Suppressor macrophage (primary cell): ENCODE measurements at places on chromosomes 2 and 18.

- no peak for DNase-seq
Observed at GRCh38 chr2:139480161-139480650, 700.0 kb upstream of the NXPH2 start.

GRCh38 chr2:28428486-28428885, 35.8 kb downstream of the FOSL2 start:
- no peak for DNase-seq

GRCh38 chr2:112185131-112185530, 46.9 kb downstream of the FBLN7 start:
- DNase-seq = no peak

DNA sequence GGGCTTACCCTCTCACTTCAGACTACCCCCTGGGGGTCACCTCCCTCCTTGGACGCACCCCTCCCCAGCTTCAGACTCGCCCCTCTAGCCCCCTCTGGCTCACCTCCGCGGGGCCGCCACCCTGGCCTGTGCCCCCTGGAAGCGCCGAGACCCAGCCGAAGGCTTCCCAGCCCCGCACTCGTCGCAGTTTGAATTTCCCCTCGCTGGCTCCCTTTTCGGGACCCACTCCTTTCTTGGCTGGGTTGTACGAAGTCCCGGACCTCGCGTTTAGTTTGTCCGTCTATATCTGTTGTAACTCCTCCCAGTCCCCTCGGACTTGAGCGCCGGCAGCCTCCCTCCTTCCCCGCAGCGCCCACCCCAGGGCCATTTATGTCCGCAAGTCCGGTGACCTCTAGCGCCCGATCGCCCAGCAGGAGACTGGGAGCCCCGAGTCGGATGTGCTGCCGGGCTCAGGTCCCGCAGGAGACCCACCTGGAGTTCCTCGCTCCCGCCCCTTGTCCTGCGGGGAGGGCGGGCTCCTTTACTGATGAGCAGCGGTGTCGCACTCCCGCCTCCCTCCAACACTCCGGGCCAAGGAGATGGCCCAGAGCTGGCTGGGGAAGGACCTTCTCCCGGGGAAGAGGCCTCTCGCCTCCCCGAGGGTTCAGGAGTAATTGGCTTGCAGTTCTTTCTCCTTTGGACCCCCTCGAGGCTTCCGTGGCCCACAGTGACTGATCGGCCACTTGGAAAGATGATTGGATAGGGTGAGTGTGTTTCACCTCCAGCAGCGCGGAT, 692 bp upstream of the RAX start:
- no peak for DNase-seq

GRCh38 chr2:99595373-99595772, 105.6 kb upstream of the REV1 start:
- no peak for DNase-seq

DNA sequence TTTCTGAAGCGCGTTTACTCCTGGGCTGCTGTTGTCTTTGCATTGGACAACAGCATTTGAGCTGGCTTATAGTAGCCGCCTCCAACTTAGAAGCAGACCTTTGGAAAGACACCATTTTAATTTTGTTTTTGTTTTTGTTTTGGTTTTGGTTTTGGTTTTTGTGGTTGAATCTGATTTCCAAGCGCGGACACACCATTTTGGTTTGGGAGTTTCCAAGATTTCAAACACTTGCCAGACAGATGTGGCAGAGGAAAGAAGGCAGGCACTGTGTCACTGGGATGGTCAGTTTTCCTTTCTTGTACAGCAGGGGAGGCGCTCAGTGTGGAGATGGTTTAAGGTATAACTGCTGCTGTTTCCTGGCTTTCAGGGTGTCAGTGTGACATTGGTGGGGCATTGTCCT, 126.8 kb downstream of the LAMA3 start:
- no peak for DNase-seq

DNA sequence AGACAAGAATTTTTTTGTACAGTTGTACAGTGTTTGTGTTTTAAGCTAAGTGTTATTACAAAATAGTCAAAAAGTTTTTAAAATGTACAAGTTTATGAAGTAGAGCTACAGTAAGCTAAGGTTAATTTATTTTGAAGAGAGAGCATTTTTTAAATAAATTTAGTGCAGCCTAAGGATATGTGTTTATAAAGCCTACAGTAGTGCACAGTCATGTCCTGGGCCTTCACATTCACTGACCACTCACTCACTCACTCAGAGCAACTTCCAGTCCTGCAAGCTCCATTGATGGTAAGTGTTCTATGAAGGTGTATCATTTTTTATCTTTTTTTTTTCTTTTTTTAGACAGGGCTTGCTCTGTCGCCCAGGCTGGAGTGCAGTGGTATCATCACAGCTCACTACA, 44.2 kb downstream of the SFXN5 start:
- no peak for DNase-seq

DNA sequence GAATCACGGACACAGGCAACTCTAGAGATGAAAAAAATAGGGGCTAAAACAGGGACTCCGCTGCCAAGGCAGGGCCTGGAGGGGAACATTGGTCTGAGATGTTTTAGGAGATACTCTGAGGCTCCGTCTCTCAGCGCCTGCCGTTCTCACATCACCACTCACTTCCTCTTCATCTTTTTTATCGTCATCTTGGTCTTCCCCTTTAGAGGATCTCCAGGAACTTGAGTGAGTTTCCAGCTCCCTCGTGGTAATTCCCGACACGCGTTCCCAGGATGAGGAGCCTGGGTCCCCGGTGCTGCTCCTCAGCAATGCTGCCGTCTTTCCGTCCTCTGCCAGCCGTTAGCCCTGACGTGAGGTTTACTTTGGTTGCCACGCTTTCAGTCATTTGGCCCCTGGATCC, 16.1 kb downstream of the MLPH start:
- DNase-seq = peak; percentile 41

- DNase-seq = no peak
Observed at GRCh38 chr2:39416140-39416539, 20.9 kb downstream of the MAP4K3 start.

DNA sequence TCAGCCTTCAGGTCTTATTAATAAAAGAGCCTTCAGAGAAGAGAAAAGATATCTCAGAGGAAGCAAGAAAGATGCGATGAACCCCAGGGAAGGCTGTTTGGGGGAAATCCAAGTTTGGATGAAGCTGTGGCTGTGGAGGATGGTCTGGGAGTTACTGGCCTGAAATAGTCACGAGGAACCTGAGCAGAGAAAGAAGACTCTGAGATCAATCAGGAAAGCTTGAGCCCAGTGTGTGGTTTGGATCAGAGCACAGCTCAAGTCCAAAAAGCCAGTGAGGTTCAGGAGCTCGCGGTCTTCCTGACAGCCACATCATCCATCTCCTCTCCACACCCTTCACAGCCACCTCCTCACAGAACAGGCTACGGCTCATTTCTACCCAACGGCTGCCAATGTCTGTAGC, 87.4 kb upstream of the SERPINE2 start:
- DNase-seq = no peak

GRCh38 chr2:39696101-39696553, 30.4 kb downstream of the TMEM178A start:
- DNase-seq = no peak

DNA sequence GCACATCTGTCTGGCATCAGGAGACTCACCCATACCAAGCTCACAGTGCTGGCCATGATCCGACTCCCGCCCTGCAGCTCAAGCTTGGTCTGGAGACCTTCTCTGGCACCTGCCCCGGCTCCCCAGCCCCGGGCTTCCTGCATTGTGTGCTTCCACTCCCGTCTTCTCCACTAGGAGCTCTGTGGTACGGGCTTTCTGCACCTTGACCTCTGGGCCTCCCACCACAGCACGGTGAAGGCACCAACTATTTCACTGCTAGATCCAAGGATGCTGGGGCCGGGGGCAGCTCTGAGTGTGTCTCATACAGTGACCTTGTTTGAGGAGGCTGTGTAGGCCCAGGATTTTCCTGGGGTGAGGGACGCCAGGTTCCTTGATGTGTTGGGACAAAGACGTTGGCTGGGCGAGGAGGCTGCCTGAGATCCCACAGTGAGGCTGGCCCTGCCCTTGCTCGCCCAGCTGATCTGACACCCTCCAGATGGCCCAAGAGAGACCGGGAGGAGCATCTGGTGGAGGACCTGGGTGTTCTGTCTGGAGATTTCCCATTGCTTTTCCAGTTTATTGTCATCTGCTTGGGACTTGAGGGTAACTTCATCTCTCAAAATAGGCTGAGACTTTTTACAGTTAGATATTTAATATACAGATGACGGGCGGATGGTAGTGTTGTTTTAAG, 64.0 kb downstream of the HPCAL1 start:
- no peak for DNase-seq

GRCh38 chr2:72937356-72937669, 20.0 kb downstream of the EMX1 start:
- DNase-seq = no peak

- no peak for DNase-seq
Observed at GRCh38 chr2:173823543-173823939, 141.6 kb downstream of the SP3 start.

- DNase-seq = peak; percentile 2
Observed at GRCh38 chr18:2400701-2401196, 170.6 kb downstream of the METTL4 start.

- DNase-seq = no peak
Observed at GRCh38 chr18:41569867-41570266, 385.2 kb upstream of the PIK3C3 start.

- peak; percentile 82 for DNase-seq
Observed at GRCh38 chr18:7273301-7273921, 42.5 kb downstream of the LRRC30 start.

DNA sequence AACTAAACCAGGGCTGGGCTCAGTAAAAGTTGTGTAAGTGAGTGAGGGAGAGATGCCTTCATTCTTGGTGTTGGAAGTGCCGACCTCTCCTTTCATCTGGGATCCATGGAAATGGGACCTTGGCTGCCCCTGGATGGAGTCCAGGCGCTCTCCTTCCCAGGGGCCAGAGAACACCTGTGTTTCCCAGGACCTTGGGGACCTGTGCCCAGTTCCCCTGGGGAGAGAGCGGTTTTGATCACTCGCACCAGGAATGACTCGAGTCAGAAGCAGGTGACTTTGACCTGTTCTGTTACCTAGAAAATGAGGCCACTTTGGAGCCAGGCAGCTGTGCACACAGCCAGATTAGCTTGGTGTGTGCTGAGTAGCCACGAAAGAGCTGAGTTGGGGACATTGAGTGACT, 97.3 kb downstream of the SH3BP4 start:
- no peak for DNase-seq

DNA sequence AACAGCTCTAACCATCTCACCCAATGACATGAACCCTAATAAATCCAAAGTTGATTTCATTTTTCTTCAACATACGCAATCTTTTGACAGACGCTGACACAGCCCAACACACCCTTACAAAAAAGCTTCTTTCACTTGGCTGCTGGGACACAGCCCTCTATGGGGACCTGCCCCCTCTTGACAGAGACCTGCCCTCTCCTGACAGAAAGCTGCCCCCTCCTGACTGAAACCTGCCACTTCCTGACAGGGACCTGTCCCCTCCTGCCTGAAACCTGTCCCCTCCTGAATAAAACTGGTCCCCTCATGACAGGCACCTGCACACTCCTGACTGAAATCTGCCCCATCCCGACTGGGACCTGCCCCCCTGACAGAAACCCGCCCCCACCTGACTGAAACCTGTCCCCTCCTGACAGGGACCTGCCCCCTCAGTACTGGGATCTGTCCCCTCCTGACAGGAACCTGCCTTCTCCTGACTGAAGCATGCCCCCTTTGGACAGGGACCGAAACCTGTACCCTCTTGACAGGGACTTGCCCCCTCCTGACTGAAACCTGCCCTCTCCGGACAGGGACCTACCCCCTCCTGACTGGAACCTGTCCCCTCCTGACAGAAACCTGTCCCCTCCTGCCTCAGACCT, 87.9 kb downstream of the PXDN start:
- DNase-seq = no peak

DNA sequence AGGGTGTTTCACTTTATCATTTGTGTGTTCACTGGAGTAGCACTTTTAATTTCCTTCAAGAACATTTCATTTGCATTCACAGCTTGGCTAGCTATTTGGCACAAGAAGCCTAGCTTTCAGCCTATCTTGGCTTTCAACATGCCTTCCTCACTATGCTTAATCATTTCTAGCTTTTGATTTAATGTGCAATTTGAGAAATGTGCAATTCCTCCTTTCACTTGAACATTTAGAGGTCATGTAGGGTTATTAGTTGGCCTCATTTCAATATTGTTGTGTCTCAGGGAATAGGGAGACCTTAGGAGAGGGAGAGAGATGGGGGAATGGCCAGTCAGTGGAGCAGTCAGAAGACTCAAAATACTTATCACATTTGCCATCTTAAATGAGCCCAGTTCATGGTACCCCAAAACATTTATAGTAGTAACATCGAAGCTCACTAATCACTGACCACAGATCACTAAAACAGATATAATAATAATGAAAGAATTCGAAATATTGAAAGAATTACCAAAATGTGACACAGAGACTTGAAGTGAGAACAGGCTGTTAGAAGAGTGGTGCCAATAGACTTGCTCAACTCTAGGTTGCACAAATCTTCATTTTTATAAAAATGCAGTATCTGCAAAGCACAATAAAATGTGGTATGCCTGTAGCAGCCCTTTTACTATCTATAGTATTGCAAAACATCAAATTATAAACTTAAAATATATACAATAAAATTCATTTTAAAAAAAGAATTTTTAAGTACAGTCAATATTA, 561.2 kb downstream of the METTL4 start:
- no peak for DNase-seq

- DNase-seq = no peak
Observed at GRCh38 chr2:145593280-145593679, 1073.4 kb upstream of the ZEB2 start.

GRCh38 chr2:173669888-173670287, 295.3 kb downstream of the SP3 start:
- no peak for DNase-seq

GRCh38 chr2:65708086-65708485, 275.7 kb upstream of the SPRED2 start:
- DNase-seq = no peak

GRCh38 chr2:172091761-172092566, 6.7 kb downstream of the DLX1 start:
- DNase-seq = no peak

DNA sequence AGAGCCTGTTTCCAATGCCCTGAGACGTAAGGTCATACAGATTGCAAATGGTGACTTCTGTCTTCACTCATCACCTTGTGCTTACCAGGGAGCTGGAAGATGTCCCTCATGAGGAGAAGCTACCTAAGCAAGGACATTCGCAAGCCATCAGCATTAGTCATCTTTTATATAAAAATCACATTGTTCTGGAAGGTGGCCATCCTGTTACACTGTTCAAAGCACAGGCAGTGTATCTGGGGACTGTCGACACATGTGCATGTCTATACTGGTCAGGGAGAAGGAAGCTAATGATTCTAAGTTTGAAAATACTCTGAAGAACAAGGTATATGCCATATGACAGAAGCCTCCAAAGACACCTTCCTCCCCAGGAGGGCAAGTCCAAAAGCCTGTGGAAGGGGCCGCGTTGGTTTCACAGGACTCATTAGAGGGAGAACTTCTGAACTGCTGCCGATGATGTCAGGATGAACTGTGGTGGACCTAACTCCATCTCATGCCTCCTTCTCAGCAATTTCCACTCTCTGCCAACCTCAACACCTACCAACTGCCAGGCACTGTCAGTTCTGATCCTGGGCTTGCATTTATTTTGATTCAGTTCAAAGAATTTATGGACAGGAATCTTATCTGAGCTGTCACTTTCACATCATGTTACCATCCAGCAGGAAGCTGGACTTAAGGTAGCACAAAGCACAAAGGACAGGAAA, 39.4 kb downstream of the DNER start:
- DNase-seq = no peak
